ENCODE measurements at places on chromosomes 7 and 10. TPM values are rescaled to one million over a fixed set of nuclear protein-coding genes. Genes with fewer than 3 reads are reported as not detected.

DNA sequence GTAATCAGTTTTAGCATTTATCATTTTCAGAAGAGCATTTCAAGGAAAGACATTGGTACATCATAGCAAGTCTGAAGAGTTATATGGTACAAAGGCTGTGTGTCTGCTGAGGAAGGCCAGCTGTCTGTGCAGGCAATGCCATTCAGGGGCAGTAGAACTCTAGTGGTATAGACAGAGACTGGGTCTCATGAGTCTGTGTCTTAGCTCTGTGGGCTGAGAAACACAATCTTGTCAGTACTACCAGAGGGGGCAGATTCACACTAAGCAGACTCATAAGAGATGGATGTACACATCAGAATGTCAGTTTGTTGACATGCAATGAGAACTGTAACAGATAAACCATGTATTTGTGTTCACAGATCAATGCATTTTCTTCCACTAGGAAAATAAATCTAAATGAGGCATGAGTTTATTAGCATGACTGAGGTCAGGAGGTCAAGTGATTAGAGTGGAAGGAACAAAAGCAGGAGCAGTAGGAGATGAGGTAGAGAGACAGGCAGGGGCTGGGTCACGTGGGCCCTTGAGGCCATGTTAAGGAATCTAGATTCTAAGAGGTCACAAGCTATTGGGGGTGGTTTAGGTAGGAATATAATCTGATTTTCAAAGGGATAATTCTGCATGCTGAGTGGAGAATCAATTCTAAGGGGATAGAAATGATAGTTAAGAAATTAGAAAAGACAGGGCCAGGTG is 7.5 kb upstream of the GGCT start:
- DNase-seq: no peak

GRCh38 chr7:114678116-114678515 is 243.8 kb upstream of the MDFIC start:
- DNase-seq: no peak

DNA sequence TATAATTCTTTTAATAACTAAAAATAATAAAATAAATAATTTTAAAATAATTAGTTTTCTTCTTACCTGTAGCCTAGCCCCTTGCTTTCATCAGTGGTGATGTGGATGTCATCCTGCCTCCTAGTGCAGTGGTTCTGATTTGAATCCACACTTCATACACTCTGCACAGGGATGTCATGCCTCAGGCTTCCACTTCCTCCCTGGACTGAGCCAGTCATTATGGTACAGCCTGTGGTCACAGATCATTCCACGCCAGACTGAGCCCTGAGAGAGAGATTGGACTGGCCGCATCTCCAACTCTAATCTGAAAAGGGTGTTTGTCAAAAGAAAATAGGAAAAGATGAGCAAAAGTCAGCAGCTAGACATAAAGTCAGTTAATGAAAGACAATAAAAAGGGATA is 436.2 kb upstream of the IGFBP3 start:
- DNase-seq: no peak

- DNase-seq: no peak
Measured at GRCh38 chr7:131109011-131109758, 218.5 kb upstream of the MKLN1 start.

GRCh38 chr7:39461263-39461820 is 104.9 kb upstream of the YAE1 start:
- DNase-seq: no peak

DNA sequence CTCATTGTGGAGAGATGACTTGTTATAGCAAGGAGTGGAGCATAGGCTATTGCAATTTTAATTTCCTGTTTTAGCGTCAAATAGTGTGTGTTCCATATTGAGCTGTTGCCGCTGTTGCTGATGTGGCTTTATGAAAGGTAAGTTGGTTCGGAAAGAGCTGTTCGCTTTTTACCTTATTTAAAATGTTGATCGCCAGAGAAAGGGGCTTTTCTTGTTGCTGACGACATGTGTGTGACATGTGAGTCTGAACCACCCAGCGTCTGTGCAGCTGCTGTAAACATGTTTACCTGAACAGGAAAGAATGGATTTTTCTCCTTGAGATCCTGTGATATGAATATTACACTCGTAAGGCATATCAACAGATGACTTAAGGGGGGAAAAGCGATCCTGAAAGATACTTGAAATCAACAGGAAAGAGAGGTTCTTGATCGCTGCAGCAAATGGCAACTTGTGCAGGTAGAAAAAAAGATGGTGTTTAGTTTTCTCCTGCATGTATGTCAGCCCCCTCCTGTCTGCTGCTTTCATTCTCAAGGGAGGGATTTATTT is 2.5 kb downstream of the ZEB1 start:
- DNase-seq: peak; percentile 67

DNA sequence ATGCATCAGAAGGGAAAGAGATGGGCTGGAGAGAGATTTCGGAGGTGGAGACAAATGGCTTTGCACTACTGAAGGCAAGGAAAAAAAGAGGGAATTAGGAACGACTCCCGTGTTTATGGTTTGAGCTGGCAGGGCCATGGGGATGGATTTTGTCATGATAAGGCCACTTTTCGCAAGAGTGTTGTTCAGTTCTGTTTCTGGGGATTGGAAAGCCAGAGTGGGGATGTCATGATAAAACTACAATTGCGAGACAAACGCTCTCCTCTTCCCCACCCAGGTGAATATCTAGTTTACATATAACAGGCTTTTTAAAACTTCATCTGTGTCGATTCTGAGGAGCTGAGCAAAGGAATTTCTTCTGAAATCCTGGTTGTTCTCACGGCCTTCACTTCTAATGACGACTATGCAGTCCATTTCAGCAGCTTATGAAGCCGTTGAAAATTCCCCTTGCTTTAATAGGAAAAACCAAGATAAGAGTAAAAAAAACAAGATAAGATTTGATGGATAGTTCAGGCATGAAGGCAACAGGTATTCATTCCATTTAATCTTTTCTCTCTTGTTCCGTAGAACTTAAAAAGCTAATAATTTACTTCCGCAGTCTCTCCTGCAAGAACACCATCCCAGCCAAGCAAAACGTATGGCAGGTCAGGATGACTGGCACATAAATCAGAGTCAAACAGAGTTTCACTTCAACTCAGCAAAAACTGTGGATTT is 245.6 kb upstream of the PITRM1 start:
- no peak for DNase-seq

DNA sequence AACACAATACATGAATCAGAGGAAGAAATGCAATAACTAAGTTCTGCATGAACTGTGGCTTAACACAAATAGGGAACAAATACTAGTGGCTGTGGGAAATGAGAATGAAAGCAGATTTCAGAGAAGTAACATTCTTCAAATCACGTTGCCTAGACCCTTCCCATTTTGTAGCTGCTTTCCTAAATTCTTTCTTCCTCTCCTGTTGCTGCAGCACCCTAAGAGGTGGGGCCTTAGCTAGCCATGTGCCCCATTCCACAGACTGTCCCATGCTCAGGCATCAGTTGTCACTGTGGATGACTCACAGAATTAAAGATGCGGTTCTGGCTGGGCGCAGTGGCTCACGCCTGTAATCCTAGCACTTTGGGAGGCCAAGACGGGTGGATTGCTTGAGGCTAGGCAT is 704.7 kb upstream of the C7orf33 start:
- no peak for DNase-seq

- DNase-seq: peak; percentile 67
Measured at GRCh38 chr10:132508581-132509443, 28.8 kb upstream of the INPP5A start.

GRCh38 chr7:22110881-22111280 is 165.2 kb upstream of the CDCA7L start:
- DNase-seq: no peak

GRCh38 chr10:124573726-124574455 is 112.3 kb downstream of the LHPP start:
- DNase-seq: no peak

DNA sequence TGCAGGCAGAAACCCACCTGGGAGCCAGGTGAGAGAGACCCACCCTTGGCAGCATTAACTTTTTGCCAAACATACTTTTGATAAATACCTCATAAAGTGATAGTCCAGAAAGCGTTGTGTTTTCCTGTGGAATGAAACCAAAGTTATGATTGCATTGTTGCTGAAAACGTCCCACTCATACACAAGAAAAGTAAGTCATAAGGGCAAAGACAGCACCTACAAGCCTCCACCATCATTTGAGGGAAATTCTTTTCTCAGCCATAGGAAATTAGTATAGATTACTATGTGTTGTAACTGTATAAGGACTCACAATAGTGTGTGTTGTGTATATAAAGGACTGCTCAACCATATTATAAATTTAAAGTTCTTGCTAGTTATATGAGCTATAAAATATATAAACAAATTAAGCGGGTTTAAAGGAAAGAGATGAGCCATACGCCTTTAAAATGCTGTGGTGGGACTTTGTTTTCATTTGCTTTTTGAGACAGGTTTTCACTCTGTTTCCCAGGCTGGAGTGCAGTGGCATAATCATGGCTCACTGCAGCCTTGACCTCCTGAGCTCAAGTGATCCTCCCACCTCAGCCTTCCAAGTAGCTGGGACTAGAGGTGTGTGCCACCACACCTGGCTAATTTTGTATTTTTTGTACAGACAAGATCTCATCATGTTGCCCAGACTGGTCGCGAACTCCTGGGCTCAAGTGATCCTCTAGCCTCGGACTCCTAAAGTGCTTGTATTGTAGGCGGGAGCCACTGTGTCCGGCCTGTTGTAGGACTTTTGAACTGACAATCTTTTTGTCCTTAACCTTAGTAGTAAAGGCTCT is 160.8 kb downstream of the PKD1L1 start:
- DNase-seq: no peak

DNA sequence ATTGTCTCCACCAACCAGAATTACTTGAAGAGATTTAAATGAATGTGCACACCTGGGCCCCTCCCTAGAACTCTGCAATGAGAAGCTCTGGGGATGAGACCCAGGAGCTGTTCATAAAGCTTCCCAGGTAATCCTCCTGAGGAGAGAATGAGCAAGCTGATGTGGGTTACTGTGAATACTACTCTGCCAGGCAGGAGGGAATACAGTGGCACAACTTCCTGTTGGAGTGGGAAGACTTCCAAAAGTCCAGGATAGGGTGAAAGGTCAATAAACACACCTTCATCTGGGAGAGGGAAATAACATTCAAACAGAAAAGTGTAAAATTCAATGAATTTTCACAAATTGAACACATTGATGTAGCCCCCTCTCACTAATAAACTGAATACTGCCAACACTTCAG is 351.4 kb downstream of the ABCA13 start:
- no peak for DNase-seq

DNA sequence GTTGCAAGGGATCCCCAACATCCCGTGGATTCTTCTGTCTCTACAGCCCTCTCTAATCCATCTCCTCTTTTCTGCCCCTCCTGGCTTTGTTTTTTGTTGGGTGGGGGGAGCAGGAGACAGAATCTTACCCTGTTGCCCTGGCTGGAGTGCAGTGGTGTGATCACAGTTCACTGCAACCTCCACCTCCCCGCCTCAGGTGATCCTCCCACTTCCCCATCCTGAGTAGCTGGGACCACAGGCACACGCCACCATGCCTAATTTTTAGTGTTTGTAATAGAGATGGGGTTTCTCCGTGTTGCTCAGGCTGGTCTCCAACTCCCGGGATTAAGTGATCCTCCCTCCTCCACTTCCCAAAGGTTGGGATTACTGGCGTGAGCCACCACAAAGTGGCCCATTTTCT is 121.8 kb downstream of the MYL10 start:
- no peak for DNase-seq

DNA sequence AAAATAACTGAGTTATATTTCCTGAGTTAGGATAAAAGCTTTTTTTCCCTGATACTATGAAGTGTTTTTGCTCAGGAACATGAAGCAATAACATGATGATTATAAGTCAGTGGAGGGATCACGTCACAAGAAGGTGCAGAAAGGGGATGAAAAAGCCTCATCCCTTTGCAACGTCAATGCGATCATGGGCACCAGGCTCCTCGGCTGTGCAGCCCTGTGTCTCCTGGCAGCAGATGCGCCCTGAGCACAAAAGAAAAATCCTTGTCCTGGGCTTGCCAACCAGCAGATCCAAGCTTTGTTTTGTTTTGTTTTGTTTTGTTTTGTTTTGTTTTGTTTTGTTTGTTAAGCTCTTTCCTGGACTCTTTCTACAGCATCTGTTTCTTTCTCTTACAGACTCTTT is 103.5 kb upstream of the PRSS1 start:
- no peak for DNase-seq

The FAM171A1 gene
- total RNA-seq: 15.1 TPM

The NXPH1 gene
- total RNA-seq: not detected

The CYCS gene
- total RNA-seq: 96.9 TPM

The IFIT1B gene
- not detected for total RNA-seq

The JAZF1 gene
- total RNA-seq: 7.1 TPM

The SCRN1 gene
- 29.0 TPM for total RNA-seq

The NPFFR1 gene
- total RNA-seq: not detected

The OR2A14 gene
- not detected for total RNA-seq

The CHAT gene
- total RNA-seq: not detected

The GJD4 gene
- total RNA-seq: not detected

The ITPRID1 gene
- 0.45 TPM for total RNA-seq

All from stomach (tissue), 19 donors.